ENCODE measurements at places on chromosomes 3 and 15. TPM values are rescaled to one million over a fixed set of nuclear protein-coding genes. Genes with fewer than 3 reads are reported as not detected.

The NR1I2 gene
- total RNA-seq, result not detected

GRCh38 chr3:131988209-131988608 lies 46.6 kb downstream of the CPNE4 start:
- no peak for DNase-seq

The PIF1 gene
- 5.3 TPM for total RNA-seq

- DNase-seq, result no peak
These were observed 225.1 kb upstream of the LMCD1 start for GRCh38 chr3:8276506-8276905.

GRCh38 chr15:39874890-39875549 lies 45.0 kb downstream of the GPR176 start:
- DNase-seq, result no peak

The GOLGA6L4 gene
- total RNA-seq, result 0.83 TPM

GRCh38 chr3:98977520-98977919 lies 76.0 kb upstream of the DCBLD2 start:
- DNase-seq, result peak; percentile 91

The BCL2A1 gene
- total RNA-seq, result 4.5 TPM

The LRTM1 gene
- total RNA-seq, result not detected

DNA sequence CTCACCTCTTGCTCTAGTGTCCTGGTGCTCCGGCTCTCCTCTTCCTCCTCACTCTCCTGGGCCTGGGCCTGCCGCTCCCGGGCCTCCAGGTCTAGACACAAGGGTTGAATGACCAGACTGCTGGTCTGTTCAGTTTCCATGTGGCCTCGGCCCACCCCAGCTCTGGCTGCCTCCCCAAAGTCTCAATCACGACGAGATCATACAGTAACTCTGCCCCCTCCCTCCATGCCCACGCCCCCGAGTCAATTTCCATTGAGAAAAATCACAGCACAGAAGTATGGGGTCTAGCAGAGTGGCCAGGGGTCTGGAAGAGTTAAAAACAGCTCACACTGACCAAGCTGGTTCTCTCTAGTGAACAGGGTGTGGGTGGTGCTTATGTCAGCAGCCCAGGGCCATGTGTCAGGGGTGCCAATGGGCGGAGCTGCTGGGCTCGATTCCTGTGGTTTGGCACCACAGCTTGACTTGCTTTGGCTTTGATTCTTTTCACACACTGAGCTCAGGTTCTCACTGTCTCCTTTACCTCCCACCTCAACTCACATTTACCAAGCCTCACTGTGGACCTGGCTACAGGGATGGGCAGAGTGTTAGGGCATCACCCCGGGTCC lies 6.9 kb downstream of the C15orf62 start:
- DNase-seq, result peak; percentile 41

DNA sequence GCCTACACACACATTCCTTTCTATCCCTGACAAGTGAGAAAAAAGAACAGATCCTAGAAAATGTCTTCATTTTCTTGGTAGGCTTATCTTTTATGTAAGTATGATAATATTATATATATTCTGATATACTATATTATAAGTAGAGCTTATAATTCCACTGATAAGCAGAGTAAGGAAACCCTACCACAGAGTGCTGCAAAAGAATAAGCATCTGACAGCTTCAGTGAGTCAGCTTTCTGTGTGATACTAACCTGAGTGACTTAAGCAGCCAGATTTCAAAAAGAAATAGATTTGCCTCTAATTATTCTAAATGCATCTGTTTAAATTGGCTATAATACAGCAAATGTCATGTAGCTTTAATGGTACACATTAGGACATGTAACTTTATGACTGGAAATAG lies 656.0 kb downstream of the MCTP2 start:
- no peak for DNase-seq
